ENCODE measurements at places on chromosomes 16 and 17.

GRCh38 chr17:56594320-56595107 is 1.0 kb downstream of the NOG start:
- DNase-seq = no peak

GRCh38 chr17:62067165-62068145 is 2.4 kb upstream of the MED13 start:
- no peak for DNase-seq

DNA sequence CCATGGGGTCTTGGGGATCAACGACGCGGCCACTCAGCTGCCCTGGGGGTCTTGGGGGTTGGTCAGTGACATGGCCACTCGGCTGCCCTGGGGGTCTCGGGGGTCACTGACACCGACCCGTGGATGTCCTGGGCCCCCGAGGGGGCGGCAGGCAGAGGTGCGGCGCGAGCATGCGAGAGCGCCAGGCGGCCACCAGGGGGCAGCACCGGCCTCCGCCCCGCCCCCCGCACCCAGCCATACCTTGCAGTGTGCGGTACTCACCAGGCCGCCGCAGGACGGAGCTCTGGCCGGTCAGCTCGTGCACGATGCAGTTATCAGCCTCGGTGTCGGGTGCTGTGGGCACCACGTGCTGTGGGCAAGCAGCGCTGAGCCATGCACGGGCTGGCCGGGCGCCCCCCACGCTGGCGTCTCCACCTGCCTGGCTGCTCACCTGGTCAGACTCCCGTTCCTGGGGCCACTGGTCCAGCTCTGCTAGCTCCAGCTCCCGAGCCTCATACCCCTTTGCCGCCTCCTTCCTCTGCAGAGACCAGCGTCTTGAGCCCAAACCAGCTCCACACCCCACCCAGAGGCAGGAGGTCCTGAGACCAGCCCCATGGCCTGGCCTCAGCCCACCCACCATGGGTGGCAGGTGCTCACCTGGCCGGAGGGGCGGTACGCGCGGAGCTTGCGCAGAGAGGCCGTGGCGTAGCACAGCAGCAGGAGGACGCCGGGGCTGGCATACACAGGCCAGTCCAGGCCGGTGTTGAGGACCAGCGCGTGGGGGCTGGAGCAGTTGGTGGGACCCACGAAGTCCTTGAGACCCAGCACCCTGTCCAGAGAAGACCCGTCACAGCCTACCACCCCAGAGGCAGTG is 31.2 kb downstream of the CTU2 start:
- peak; percentile 63 for DNase-seq

DNA sequence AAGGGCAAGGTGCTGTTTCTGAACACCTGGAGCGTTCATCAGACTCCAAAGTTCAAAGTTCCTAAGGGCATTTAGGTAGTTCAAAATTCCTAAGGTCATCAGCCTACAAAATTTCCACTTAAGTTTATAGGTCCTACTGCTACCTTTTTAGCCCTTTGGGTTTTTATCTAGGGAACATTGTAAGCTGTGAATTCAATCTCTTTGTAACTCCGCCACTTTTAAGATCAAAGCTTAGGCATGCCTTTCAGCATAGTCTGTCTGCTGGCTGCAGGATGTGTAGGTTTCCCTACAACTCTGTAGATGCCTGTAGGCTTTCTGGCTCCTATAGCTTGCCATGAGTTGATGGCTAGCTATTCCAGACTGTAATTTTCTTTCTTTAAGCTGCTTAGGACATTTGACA is 291.6 kb downstream of the MAP2K6 start:
- DNase-seq = no peak

DNA sequence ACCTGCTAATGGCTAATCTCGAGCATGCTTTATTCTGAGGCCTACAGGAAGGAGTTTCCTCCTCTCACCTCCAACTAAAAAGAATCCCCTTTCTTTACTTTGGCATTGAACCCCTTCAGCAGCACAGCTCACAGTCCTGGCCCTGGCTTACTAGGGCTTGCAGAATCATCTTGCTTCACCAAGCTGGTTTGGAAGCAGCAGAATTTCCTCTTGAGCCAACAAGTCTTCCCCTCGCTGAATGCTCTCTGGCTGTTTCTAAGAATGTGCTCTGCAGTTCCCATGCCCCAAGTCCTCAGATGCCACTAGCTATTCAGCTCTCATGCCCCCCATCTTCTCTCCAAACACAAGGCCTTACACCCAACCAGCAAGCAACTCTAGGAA is 271.2 kb downstream of the NTN1 start:
- no peak for DNase-seq

DNA sequence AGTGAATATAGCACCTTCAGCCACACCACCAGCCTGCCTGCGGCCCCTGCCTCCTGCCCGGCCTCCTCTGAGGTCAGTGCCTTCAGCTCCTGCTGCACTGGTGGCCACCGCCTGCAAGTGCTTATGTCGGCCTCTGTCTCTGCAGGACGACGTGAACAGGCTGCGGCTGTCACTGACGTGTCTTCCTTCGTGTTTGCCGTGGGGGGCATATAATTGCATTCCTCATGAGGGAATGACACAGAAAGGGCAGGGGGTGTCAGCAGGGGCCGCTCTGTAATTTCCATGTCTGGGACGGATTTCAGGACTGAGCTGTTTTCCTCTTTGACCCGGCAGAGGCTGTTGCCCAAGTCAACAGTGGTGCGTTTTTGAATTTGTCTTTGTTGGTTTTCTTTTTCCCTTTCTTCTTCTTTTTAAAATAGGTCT is 28.5 kb downstream of the CMIP start:
- DNase-seq = no peak

- DNase-seq = no peak
Observed at GRCh38 chr16:57493767-57494166, 7.5 kb upstream of the DOK4 start.

- DNase-seq = no peak
Observed at GRCh38 chr16:50678531-50678930, 2.6 kb downstream of the SNX20 start.

DNA sequence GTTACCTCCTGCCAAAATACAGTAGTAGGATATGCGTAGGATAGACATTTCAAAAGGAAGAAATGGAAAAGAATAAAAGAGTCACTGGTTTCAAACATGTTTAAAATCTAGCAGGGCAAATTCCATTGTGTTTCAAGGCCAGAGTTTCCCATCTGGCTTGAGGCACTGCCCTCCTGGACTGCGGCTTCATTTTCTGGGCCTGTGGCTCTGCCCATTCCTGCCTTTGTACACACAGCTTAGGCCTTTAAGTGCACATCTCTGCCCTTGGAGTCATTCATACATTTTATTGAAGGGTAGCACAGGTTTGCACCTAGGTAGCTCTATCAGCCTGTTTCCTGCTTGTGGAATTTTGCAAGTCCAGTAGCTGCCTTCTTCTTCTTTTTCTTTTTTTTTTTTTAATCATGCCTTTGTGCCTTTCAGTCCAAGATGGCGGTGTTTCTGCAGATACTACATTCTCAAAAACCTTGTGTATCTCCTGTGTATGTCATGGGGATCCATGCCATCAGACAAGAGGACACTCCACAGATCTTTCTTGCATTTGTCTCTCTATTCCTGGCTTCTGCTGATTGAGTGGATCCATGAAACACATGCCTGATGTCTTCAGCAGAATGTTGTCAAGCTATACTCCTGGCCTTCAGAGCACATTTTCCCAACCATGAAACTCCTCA is 282.9 kb downstream of the BCAS3 start:
- no peak for DNase-seq

GRCh38 chr17:55601874-55602364 is 90.7 kb upstream of the SMIM36 start:
- no peak for DNase-seq

DNA sequence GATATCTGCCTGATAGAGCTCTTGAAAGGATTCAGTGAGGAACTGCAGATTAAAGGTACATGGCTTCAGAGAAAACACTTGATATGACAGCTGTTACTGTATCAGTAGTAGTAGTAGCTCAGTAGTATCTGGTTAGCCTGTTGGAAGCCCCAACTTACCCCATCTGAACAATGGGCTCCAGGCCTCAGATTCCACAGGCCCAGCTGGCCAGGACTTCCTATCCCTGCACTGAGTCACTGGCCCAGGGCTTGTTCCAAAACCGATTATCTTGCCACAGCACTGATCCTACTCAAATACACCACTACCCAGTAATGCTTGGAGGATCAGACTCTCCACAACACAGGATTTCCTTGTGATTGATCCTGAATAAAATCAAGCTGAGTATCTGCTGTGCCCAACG is 32.6 kb downstream of the DCUN1D3 start:
- DNase-seq = no peak

- no peak for DNase-seq
Observed at GRCh38 chr16:86067516-86067915, 168.6 kb downstream of the IRF8 start.

GRCh38 chr16:3957344-3957980 is 76.9 kb upstream of the CREBBP start:
- DNase-seq = no peak

DNA sequence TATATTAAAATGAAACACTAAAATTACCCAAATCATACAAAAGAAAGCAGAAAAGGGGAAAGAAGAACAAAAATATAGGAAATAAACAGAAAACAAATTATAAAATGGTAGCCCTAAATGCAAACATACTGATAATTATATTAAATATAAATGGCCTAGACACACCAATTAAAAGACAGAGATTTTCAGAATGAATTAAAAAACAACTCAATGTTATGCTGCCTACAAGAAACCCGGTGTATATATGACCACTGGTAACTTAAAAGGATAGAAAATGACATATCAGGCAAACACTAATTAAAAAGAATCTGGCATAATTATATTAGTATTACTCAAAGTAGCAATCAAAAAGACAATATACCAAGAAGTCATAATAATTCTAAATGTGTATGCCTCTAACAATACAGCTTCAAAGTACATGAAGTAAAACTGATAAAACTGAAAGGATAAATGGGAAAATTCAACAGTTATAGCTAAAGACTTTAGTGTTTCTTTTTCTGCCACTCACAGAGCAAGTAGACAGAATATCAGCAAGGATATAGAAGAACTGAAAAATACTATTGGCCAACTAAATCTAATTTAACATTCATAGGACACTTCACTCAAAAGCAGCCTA is 7.5 kb upstream of the FAM20A start:
- DNase-seq = no peak

GRCh38 chr17:60371818-60372510 is 20.0 kb downstream of the USP32 start:
- no peak for DNase-seq

GRCh38 chr17:81845881-81846742 is 11.3 kb upstream of the PPP1R27 start:
- no peak for DNase-seq

- DNase-seq = no peak
Observed at GRCh38 chr16:12434567-12434966, 369.1 kb downstream of the CPPED1 start.

DNA sequence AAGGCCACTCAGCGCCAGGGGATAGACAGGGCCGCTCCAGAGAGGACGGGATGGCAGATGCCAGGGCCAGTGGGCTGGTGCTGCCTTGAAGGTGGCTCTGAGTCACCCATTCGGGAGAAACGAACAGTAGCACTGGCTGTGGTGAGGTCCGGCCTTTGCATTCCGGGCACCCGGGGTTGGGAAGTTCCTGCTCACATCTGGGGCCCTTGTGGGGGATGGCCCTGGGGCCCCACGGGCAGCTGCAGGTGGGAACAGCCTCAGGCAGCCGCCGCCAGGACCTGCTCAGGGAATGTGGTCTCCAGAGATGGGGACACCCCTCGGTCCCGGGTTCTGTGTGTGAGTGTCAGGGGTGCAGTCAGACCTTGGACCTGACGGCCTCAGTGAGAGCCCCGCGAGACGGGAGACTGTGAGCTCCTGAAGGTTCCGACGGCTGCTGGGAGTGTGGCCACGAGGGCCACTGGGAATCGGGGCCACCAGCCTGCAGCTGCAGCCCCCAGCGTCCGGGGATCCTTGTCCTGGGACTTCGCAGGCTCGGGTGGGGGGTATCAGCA is 1.4 kb downstream of the CBFA2T3 start:
- DNase-seq = no peak

- no peak for DNase-seq
Observed at GRCh38 chr16:57667526-57668262, 412 bp upstream of the ADGRG3 start.

GRCh38 chr17:66711401-66711800 is 123.5 kb upstream of the CACNG5 start:
- no peak for DNase-seq

Measured in T-cell (primary cell).